Naive thymus-derived CD8-positive, alpha-beta T cell (primary cell): ENCODE measurements at places on chromosomes 1 and 21. TPM values are rescaled to one million over a fixed set of nuclear protein-coding genes. Genes with fewer than 3 reads are reported as not detected.

DNA sequence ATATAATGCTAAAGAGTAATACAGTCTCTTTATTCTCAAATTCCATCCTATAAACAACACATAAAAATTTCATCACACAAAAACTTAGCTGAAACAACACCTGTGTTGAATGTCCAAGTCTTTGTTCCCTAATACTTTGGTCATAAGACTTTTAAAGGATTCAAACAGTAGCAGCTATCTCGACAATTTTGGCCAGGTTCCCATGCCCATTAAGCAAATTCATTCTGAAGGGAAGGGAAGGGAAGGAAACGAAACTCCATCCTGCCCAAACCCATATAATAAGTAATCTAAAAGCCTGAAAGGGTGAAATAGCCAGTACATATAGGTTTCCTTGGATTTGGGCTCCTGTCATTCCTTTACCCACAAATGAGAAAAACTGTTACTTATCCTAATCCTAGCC is 7.5 kb downstream of the IVNS1ABP start:
- H3K36me3 ChIP-seq: peaks cover 63% of the 10 kb centered on the region
- DNase-seq: no peak
- H3K27me3 ChIP-seq: no peaks in the 10 kb centered on the region
- H3K4me3 ChIP-seq: no peak overlapping the region

DNA sequence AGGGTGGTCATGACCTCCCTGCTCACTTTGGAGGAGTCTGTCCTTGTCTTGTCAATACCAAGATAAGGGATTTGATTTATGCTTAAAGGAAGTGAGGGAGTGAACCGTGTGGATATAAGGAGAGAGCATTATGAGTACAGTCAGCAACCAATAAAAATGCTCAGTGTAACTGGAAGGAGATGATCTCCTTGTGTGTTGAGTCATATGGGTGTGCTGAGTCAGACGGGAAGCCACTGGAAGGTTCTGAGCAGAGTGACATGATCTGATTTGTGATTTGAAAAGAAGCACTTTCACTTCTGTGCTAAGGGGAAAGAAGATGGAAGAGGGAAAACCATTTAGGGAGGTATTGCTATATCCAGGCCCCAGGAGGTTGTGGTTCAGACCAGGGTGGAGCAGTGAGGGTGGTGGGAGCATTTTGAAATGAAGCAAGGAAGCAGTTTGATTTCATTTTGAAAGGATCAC is 2.5 kb upstream of the BCL10 start:
- H3K4me3 ChIP-seq: no peak overlapping the region
- H3K27ac ChIP-seq: no peak overlapping the region
- no peaks in the 10 kb centered on the region for H3K27me3 ChIP-seq
- no peak for DNase-seq

GRCh38 chr1:37556712-37557196 is at the start of gene DNALI1:
DNALI1 (plus strand) TSS chr1:37556940; CDS start chr1:37556995, 55 bp downstream.
- no peak within 1 kb of the TSS for H3K4me3 ChIP-seq
- H3K36me3 ChIP-seq: no peaks in the 10 kb centered on the region
- DNase-seq: no peak
- H3K4me1 ChIP-seq: peaks cover 26% of the 10 kb centered on the region

DNA sequence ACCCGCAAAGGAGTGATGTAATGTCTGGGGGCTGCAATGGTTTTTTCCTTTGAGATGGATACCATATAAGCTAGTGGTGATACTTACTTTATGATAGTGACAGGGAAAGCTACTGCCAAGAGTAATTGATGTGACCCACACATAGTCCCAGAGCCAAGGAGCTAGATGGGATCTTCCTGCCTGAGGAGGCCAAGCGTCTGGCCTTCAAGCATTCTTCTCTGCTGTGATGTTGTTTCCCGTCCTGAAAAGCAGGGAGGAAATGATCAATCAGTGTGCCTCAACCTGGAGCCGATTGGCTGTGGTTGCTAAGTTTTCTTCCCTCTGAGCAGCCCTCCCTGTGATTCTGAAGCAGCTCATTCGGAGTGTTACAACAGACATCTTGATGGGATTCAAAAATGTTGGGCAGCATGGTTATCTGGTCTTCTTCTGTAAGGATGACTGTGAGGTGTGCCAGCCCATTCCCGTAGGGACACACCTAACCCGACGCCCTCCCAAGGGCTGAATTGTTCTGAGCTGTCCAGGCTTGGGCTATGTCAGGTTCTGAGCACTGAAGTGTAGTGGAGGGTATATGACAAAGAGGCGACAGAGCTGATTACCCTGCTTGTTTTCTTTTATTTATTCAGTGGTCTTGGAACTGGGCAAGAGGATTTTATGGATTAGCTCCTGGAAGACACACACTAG is 56.7 kb downstream of the UCK2 start:
- H3K4me1 ChIP-seq: peaks cover 2% of the 10 kb centered on the region
- H3K36me3 ChIP-seq: no peaks in the 10 kb centered on the region
- DNase-seq: no peak
- H3K4me3 ChIP-seq: no peak overlapping the region
- peaks cover 1% of the 10 kb centered on the region for H3K27me3 ChIP-seq
- H3K27ac ChIP-seq: no peak overlapping the region

- no peak for DNase-seq
- peaks cover 35% of the 10 kb centered on the region for H3K4me1 ChIP-seq
- no peak overlapping the region for H3K27ac ChIP-seq
- peak overlapping the region; percentile 14 for H3K4me3 ChIP-seq
These were observed 8.3 kb downstream of the TGFBR3 start for GRCh38 chr1:91877574-91878208.

- no peaks in the 10 kb centered on the region for H3K36me3 ChIP-seq
- H3K4me1 ChIP-seq: no peaks in the 10 kb centered on the region
- H3K4me3 ChIP-seq: no peak overlapping the region
- H3K27me3 ChIP-seq: no peaks in the 10 kb centered on the region
- no peak for DNase-seq
These were observed 670.2 kb upstream of the CXADR start for GRCh38 chr21:16842696-16843035.

The SZRD1 gene
- 90.0 TPM for total RNA-seq

The GNAT2 gene
- not detected for total RNA-seq

The TRIM46 gene
- total RNA-seq: 4.1 TPM

The MPC2 gene
- total RNA-seq: 31.2 TPM
